Stimulated activated CD4-positive, alpha-beta T cell treated with anti-CD3 and anti-CD28 coated beads, Interleukin-12 subunit alpha, Interleukin-12 subunit beta, amount 100 ng/mL, for 4 hours (primary cell): ENCODE measurements at places on chromosomes 3 and 15.

- DNase-seq, result no peak
These were observed 9.8 kb downstream of the LRRC58 start for GRCh38 chr3:120339362-120339761.

DNA sequence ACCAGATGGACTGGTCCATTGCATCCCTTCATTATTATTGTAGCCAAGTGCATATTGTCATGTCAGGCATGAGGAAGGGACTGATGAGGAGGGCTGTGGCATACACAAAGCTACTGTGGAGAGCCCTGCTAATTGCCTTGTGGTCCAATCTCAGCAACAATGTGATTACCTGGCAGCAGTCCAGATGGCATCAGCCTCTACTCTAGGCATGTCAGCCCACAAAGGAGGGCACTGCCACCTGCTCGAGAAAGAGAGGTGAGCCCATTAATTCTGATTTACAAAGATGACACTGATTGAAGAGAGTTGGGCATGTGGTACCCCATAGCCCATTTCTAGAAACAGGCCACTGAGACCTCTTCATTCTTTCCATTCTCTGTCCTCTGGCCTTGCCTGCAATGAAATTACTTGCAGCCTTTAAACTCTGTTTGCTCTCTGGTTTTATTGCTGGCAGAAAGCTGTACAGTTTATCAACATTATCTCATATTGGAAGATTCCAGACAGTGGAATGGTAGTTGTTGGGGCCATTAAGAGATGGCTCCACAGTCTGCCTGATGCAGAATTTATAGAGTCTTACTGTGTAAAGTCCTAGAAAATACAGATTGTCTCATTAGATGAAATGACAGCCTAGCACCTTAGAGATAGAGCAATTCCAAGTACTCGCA is 307.7 kb downstream of the ARPP21 start:
- DNase-seq, result no peak

GRCh38 chr3:102094506-102094905 is 245.2 kb downstream of the NFKBIZ start:
- DNase-seq, result no peak

- DNase-seq, result peak; percentile 25
These were observed 4.4 kb upstream of the BRPF1 start for GRCh38 chr3:9727041-9727595.

DNA sequence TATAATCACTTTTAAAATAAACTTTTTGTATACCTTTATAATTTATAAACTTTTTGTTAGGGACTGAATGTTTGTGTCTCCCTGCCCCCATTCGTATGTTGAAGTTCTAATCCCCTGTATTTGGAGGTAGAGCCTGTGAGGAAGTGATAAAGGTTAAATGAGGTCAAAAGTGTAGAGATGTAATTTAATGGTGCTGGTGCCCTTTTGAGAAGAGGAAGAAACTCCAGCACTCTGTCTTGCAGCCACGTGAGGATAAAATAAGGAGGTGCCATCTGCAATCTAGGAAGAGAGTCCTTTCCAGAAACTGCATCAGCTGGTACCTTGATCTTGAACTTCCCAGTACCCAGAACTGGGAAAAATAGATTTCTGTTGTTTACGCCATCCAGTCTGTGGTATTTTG is 106.1 kb upstream of the RGMA start:
- no peak for DNase-seq

DNA sequence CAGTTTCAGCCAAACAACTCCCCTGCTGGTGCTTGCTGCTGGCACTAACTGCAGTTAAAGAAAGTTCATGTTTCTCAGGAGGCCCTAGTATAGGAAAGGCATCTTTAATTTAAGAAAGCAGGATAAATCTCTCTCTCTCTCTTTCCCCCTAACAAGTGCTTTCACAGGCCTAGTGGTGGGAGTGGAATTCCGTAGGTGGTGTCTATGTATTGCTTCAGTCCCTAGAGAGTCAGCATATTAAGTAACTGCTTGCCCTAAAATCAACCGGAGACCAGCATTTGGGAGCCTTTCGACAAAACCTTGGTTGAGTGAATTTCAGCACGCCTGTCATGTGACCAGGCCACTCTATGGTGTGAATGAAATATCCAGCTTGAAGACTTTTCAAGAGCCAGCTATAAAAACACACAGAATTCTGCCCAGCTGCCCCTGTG is 169.2 kb upstream of the TGFBR2 start:
- no peak for DNase-seq

GRCh38 chr3:10353661-10354360 is 32.9 kb upstream of the SEC13 start:
- DNase-seq, result no peak
